Foreskin fibroblast (primary cell): ENCODE measurements at places on chromosomes 12 and 14.
A peak's percentile ranks its signal among the peaks of the same experiment; 100 is the strongest.

GRCh38 chr12:54977857-54978256, 6.7 kb downstream of the TESPA1 start:
- DNase-seq, result no peak

GRCh38 chr12:25248137-25248536, 2.6 kb downstream of the KRAS start:
- DNase-seq, result no peak

DNA sequence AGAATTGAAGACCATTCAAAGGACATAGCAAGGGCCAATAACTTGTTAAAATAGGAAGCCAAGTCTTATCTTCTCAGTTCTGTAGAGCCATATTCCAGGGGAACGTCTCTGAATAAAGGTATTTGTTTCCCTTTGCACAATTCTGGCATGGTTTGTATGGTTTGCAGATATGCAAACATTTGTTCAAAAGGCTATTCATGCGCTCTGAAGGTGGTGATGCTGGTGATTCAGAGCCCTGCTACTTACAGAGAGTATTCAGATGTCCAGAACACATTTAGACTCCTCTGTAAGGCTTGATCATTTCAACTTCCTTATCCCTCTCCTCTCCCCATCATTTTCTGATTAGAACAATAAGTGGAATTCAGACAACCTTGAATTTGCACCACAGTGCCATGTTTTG, 35.9 kb downstream of the SLC4A8 start:
- DNase-seq, result no peak

GRCh38 chr12:40561395-40561966, 130.8 kb upstream of the CNTN1 start:
- DNase-seq, result no peak

GRCh38 chr14:95833429-95833828, 43.2 kb upstream of the TUNAR start:
- DNase-seq, result no peak

- no peak for DNase-seq
Observed at GRCh38 chr12:14410841-14411569, 45.5 kb downstream of the ATF7IP start.

- no peak for DNase-seq
Observed at GRCh38 chr14:99188731-99189191, 83.2 kb downstream of the BCL11B start.

- peak; percentile 4 for DNase-seq
Observed at GRCh38 chr12:67220065-67220464, 49.1 kb upstream of the CAND1 start.

DNA sequence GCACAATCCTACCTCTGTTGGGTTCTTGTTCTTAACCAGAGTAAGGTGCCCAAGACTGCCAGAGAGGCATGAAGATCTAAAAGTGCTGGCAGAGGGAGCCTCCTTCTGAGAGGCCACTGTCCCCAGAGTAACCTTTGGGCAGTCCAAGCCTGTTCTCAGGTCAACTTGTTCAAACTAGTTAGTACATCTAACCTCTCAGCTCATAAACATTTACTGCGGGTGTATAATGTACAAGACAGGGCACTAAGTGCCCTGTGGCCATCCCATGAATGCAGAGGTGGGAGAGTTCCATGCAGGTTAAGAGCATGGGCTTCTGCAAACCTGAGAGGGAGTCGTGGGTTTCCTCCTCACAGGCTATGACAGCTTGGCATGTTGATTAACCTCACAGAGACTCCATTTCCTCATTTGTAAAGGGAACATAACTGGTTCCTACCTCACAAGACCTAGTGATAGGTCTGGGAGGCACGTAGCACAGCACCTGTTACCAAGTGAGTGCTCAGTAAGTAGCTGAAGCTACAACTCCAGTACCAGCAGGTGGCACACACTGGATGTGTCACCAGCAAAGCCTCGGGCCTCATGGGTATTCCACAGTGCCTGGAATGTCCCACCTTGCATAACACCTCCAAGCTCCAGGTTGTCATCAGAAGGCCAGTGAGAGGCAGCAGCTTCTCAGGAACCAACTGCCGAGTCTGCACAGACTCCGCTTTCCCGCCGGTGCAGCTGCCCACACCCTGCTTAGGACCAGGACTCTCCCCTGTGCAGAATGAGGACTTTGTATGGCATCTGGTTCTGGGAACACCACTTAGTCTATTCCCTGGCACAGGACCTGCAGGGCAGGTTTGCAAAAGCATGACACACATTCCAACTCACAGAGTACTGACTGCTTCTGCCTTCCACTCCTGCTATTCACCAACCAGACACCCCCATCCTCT, 4.4 kb downstream of the VDR start:
- DNase-seq, result no peak

DNA sequence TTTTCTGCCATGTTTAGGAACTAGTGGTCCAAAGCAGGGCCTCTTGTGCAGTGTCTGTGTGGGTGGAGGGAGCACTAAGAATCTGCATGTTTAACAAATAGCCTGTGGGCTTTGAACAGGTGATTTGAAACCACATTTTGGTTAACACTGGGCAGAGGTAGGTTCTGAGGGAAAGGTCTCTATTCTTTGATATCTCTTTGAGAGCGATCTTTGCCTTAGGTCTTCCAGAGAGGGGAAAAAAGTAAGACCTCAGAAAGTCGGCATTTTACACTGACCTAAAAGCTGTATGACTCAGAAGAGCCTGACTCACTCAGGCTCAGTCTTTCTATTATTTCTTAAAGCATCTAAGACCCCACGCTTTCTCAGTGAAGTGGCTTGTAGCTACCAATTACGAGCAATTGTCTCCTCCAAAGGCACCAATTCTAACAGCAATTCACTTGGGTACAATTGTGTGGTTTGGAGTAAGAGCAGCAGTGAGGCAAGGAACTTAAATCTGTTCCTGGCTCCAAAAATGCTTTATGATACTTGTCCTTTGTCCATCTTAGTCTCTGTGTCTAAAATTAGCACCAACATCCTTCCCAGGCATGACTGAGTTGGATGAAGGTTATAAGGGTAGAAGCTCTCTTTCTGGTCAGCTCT, 8.8 kb downstream of the EIF2B2 start:
- DNase-seq, result peak; percentile 83

DNA sequence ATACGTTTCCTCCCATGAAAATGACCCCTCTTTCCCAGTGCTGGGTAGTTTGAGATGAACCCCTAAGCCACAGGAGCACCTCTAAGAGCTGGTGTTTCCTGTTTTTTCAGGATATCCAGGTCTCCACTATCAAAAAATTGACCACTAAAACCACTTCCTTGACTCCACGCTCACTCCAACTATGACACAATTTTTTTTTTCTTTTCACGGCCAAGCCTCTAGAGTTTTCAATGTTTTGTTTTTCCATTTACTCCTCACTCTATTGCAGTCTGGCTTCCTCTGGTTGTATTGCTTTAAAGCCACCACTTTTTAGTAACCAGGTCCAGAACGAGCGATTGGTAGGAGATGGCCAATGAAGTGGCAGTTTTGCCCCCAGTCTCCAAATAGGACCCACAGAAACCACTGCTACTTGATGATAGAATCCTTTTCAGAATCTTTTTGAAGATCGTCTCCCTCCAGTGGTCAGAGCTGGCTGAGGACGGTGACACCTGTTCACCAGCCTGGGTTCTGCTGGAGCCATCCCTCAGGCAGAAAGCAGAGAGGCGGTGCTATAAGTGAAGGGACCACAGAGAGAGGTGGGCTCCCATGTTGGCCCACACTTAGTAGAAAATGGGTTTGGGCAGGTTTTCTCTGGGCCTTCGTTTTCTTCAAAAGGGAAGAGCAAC, 454.4 kb downstream of the VRK1 start:
- DNase-seq, result no peak

GRCh38 chr14:87483271-87484260, 509.4 kb downstream of the GALC start:
- no peak for DNase-seq

GRCh38 chr14:60102389-60102788, 10.7 kb downstream of the PCNX4 start:
- DNase-seq, result peak; percentile 66

GRCh38 chr12:128318946-128319345, 52.0 kb downstream of the TMEM132C start:
- no peak for DNase-seq
